ENCODE measurements at places on chromosomes 1 and 21.

GRCh38 chr1:174114788-174115448 is 44.4 kb upstream of the RABGAP1L start:
- DNase-seq: peak; percentile 8

DNA sequence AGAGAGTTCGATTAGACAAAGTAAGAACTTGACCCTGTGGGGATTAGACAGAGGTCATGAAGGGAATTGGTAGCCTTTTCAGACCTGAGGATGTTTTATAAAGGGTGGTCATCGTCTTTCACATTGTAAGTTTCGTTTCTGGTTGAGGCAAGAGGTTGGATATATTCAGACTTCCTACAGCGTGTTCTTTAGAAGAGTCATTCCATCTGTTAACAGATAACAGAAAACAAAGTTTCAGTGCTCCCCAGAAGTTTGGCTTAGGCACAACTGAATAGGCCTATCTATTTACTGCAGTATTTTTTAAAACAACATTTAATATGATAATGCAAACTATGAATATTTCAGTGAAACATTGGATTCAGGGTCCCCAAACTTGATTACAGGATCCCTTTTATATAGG is 17.1 kb upstream of the IVNS1ABP start:
- DNase-seq: no peak

GRCh38 chr1:12506281-12507280 is 111.4 kb downstream of the DHRS3 start:
- no peak for DNase-seq

DNA sequence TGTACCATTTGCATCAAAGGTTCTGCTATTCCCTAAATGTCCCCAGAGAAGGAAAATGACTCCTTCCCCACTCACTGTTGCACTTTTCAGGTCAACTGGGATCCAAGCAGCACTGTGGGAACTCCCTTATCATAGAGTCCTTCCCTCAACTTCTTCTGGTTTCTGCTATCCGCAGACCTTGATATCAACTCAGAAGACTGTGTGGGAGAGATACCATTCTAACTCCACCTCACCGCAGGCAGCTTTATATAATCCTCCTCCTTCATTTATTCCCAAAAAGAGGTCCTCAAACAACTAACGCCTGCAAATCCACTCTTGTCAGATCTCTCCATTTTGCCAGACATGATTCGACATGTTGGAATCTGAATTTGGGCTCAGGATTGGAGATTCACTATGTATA is 27.3 kb downstream of the LHX9 start:
- no peak for DNase-seq

GRCh38 chr1:239644604-239645003 is 258.2 kb downstream of the CHRM3 start:
- no peak for DNase-seq

DNA sequence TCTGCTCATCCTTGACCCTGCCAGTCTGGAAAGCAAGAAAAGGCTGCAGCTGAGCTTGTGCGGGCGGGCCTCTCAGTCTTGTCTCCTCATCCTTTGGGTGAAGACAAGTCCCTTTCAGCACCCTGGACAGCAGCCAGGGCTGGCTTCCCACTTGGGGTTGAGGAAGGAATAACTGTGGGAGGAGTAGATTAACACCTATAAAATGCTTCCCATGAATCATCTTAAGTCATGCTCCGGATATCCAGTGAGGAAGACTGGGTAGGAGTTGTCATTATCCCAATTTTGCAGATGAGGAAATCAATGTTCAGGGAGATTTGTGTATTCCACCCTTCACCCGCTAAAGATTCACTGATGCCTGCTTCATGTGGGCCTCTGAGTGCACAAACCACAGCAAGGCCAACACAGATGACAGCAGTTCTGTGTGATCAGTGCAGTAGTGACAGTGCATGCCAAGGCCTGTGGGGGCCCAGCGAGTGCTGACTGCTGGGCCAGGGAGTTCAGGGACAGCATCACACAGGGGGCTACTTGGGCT is 20.1 kb upstream of the COL16A1 start:
- DNase-seq: peak; percentile 68

- no peak for DNase-seq
These were observed 20.6 kb upstream of the LRRN2 start for GRCh38 chr1:204705888-204706837.

DNA sequence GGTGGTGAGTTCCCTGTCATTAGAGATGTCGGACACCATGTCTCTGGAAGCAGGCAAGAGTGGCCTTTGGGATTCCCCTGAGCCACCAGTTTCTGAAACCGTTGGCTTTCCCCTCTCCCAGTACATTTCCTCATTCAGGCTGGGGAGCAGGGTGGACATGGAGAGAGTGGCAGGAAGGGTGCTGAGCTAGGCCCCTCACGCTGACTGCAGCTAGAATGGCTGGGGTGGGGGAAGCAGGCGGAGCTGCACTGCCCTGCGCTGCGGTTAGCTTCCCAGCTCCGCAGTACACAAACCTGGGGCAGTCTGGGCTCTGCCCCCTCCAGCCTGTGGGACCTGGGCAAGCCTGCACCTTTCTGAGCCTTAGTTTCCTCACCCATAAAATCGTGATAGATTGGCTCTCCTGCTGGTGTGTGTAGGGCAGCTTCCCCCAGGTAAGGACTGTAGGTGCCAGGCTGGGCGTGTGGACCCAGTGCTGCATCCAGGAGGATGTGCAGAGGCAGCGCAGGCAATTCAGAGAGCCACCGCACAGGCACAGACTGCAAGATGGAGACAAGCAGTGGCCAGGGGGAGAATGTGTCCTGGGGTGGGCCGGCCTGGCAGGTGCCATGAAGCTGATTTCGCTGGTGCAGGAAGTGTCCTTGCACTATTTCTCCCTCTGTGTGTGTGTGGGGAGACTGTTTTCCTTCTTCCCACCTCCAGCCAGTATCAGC is 3.0 kb downstream of the PLA2G2F start:
- no peak for DNase-seq

DNA sequence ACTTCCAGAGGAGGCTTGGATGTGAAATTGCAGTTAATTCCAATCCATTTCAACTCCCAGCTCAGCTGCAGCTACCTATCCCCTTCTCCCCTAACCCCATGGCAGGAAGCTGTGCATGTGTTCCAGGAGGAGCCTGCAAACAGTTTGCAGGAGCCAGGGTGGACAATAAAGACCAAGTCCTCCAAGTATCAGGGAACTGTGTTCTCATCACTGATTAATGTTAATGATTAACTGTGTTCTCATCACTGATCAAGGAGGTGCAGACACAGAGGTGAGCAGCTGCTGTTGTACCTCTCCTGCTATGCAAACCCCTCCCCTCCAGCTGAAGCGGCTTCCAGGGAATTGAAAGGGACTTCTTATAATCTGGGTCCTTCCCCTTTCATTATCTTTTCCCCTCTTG is 19.2 kb downstream of the CLDN19 start:
- no peak for DNase-seq

DNA sequence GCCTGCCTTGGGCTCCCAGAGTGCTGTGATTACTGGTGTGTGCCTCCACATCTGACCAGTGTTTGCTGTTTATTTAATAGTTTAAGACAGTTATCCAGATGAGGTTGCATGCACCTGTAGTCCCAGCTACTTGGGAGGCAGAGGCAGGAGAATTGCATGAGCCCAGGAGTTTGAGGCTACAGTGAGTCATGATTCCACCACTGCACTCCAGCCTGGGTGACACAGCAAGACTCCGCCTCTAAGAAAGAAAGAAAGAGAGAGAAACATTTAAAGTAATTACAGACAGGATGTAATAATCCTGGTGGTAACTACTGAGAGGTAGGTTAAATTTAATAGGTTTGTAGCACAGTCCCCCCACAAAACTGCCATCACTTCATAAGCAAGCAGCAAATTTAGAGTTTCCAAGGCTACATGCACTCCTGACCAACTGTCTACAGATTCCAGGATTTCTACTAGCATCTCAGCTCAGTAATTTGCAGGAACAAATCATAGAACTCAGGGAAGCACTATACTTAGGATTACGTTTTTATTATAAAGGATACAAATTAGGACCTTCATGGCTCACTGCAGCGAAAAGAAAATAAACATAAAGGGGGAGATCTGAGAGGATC is 89.6 kb downstream of the PKN2 start:
- DNase-seq: no peak

DNA sequence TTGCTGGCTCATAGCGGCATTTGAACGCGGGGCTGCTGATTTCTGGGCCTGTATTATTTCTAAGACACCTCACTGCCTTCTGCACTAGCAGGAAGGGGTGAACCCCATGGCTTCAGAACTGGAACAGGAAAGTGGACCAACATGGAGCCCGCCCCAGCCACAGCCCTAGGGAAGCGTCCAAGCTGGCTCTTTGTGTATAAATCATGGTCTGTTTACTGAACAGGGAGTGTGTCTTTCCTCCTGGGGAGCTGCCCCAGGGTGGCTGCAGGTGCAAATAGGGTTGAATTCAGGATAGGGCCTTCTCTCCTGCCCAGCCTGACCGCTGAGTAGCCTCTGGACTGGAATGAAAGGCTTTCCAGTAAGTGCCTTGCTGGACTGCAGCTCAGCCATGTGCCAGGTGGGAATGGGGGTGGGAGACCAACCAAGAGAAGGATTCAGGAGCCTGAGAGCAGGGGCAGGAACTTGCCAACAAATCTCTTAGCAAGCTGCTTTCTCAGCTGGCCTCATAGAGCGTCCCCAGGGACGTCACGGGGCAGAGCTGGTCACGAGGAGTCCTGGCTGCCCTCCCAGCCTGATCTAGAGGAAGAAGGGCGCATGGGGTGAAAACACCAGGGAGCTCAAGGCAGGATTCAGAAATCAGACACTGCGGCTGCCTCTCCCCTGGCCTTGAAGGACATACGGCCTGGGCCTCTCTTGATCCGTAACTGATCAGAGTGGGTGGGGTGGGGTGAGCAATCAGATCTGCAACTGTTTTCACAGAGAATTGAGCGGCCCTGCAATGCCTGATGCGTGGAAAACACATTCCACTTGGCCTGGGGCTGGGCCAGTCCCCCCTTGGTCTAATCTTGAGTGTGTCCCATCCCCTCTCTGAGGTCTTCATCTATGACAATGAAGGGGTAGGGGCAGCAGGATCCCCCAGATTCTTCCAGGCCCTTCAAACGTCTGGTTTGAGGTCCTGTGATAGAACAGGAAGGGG is 56.5 kb upstream of the SELENON start:
- DNase-seq: peak; percentile 89

GRCh38 chr1:192130175-192130574 is 28.1 kb upstream of the RGS18 start:
- no peak for DNase-seq

DNA sequence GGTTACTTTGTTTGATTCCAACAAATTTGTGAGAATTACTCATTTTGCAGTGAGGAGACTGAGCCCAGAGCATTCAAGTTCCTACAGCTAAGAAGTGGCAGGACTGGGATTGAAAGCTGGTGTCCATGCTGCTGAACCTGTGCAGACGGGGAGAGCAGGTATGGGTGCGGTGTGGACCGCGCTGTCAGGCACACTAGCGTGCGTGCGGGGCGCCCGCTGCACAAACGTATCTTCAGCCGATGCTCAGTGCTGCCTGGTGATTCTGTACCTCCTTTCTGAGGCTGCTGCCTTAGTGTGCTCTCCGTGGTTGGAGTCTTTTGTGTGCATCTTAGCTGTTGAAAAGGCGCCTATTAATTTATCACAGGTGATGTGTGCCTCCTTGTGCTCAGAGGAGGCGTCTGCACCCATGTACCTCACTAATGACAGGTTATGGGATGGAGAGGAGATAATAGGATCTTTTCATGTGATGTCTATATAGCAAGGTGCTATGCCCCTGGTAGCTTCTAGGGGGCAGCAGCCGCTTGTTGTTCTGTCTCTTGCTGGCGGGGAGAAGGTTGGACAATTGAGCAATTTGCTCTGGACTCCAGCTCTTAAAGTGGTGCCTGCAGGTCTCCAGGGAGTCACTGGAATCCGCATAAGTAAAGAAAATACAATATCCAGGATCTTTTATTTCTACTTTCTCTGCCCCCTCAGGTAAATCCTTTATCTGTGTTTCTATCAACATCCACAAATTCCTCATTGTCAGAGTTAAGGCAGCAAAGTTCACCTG is 32.5 kb downstream of the PEX14 start:
- DNase-seq: peak; percentile 85

- DNase-seq: peak; percentile 26
These were observed 30.9 kb upstream of the SSX2IP start for GRCh38 chr1:84721152-84721551.

DNA sequence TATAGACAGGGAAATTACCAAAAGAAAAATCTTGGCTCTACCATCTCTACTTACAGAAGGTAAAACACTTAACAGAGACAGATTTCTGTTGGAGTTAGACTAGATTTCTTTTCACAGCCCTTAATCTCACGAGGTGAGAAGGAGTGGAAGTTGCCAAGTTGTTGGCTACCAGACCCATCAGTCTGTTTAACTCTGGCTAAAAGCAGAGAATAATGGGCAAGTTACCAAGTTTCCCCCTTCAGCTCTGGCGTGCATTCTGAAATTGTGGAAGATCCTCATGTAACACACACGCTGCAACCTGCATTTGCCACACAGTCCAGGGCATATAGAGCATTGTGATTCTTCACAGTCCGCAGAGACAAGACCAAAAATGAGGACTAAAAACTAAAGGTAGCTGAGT is 49.3 kb downstream of the STX6 start:
- no peak for DNase-seq

GRCh38 chr1:111593403-111594305 is 25.9 kb upstream of the RAP1A start:
- DNase-seq: peak; percentile 14

Data from hepatic stellate cell (primary cell).